Stromal cell of bone marrow (primary cell): ENCODE measurements at places on chromosomes 2 and 18.

DNA sequence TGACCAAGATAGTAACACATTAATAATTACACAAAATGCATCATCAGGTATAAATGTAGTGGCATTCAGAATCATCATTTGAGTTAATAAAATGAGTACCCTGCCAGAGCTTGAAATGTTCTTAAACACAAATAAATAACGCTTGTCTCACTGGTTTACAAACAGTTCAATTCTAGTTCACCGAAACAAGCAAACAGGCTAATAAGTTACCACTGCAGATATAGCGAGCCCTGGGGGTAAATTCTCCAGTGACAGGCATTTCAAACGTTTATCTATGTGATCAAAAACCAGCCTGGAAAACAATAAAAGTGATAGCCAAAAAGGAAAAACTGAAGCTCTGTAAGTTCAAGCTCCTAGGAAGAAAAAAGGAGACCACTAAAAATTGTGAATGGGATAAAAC is 152.6 kb downstream of the THADA start:
- DNase-seq: no peak

DNA sequence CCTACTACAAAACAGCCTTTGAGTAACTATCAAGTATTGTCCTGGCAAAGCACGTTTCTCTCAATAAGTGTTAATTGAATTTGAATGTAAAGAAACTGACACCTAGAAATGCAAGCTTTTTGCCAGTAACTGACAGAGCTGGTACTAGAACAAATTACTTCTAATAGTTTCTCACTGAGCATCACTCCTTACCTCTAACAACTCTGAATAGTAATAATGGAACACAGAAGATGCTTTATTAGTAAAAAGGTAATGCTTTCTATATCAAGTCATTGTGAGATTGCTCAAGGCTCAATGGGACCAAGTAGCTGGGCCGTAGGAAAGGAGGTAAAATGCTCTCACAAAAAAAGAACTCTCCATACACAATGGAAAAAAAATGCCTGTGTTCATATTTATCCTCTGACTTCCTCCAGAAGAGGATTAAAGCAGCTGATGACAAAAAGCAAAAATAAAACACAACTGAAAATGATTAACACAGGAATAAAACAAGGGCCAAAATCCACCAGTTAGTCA is 11.8 kb downstream of the RASGRP3 start:
- no peak for DNase-seq

DNA sequence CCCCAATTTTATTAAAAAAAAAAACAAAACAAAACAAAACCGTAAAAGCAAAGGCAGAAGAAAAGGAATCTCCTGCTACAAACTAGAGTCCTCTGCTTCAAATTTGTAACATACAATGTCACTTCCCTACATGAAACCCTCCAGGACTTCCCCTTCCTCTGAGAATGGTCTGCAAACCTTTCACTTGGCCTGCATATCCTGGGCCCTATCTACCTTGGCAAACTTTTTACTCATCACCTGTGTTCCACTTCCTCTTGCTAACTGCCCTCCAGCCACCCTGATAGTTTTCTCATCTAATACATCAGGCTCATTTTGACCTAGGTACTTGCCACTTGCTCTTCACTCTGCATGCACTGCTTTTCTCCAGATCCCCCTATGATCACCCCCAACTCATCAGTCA is 255.5 kb downstream of the ETAA1 start:
- no peak for DNase-seq

DNA sequence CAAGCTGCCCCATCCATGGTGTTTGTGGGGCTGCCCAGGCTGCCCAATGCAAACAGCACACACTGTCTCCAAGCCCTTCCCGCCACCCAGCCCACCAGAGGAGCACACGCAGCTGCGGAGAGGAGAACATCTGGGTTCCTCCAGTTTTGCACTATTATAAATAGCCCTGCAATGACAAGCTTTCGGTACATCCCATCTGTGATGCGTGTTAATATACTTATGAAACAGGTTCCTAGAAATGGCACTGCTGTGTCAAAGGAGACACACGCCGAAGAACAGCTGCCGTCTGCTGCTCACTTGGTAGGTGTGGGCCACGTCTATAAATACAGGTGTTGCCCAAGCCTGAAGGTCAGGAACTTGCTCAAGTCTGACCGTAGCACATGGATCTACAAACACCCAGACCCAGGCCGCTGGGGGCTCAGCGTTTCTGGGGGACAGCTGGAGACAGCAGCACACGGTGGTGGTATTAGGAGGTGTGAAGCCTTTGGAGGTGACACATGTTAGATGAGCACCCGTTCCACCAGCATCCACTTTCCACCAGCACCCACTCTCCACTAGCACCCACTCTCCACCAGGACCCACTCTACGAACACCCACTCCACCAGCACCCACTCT is 34.3 kb downstream of the PXDN start:
- no peak for DNase-seq

- no peak for DNase-seq
Observed at GRCh38 chr2:167484875-167485274, 596.6 kb downstream of the XIRP2 start.

GRCh38 chr2:159156834-159157233 is 129.7 kb downstream of the WDSUB1 start:
- DNase-seq: no peak

- DNase-seq: no peak
Observed at GRCh38 chr2:110660558-110660957, 17.3 kb downstream of the BUB1 start.

DNA sequence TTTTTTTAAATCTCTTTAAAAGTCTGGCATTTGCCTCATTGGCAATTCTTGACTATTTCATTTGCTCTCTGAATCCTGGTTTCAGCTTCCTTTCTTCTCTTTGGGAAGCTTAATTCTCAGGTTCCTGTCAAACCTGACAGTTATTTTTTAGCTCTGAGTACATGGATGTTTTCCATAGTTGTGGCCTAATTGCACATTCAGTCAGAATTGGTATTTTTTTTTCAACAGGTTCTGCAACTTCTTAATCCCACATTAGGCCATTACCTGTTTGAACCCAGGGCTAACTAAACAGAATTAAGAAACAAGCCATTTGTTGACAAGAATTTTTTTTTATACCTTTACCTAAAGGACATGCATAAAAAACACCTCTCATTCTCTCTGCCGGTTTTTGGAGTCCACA is 338.8 kb downstream of the SETBP1 start:
- DNase-seq: no peak

GRCh38 chr2:3181416-3182010 is 196.1 kb downstream of the EIPR1 start:
- no peak for DNase-seq

DNA sequence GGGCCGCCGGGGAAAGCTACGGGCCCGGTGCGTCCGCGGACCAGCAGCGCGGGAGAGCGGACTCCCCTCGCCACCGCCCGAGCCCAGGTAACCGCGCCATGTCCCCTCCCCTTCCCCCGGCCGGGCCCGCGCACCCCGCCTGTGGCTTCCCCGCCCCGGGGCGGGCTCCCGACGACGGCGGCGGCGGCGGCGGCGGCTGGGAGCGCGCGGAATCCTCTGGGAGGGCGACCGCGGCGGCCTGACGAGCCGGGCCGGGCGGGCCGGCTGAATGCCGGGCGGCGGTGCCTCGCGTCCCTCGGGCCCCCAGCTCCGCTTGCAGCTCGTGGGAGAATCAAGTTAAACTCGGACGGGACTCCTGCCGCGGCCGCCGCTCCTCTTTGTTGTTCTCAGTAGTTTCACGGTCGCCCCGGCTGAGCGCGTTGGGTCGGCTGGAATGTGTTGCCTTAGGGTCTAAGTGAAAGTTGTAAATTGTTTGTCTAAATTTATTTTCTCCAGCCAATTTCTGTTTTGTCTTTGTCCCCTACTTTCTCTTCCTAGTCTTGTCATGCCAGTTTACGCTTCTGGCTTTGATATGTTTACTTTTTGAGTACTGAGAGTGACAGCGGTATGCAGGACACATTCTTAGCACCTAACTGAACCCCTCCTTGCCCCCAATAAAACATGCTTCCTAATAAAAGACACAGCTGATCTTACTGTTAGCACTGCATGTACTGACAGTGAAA is 685 bp downstream of the SMAD4 start:
- peak; percentile 43 for DNase-seq

GRCh38 chr2:231062776-231063175 is 6.1 kb downstream of the PSMD1 start:
- DNase-seq: no peak

- DNase-seq: no peak
Observed at GRCh38 chr2:74391209-74391579, 11.1 kb upstream of the DCTN1 start.

- DNase-seq: peak; percentile 37
Observed at GRCh38 chr2:170895023-170895757, 33.9 kb upstream of the GORASP2 start.

GRCh38 chr2:96159084-96159830 is 14.0 kb upstream of the DUSP2 start:
- DNase-seq: no peak

DNA sequence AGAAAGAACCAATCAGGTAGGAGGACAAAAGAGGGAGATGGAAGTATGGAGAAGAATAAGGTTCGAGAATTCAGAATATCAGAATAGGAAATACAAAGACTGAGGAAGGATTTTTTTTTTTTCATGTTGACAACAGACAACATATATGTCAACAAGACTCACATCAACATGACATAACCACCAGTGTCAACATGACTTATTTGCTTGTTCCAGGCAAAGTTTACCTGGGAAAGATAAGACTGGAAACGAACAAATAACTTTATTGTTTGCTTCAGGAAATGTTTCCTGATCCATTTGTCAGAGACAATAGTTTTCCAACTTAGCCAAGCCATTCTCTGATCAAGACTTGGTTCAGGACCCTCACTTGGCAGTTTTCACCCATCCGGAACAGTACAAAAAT is 321.9 kb upstream of the NETO1 start:
- DNase-seq: no peak

DNA sequence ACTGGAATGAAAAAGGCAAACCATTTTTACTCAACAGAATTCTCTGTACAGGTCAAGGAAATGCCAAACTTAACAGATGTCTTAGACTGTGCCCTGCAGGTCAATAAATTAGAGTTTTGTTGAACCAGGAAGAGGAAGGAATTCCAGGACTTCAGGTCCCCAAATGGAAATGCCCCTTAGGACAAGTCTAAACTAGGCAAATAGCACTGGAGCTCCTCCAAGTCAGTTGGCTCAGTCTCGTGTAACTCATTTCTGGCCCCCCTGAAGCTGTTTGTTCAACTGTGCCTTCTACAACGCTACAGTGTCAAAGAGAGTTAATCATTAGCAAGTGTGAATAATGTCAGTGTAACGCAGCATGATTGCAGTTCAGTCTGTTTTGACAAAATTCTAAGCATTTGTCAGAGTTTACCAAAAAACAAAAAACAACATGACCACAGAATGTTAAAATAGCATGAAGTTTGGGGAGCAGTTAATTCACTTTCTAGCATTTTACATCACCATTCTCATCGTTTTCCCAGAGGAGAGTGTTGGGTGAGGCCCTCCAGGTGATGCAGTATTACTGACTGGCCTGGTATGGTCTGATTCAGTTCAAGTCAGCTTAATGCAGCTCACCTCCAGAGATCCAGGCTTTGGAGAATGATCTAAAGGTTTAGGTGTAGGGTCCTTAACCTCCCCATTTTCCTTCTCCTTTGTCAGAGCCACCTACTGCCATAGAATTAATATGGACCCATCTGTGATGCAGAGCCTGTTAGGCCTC is 108.1 kb downstream of the AQP4 start:
- DNase-seq: no peak

DNA sequence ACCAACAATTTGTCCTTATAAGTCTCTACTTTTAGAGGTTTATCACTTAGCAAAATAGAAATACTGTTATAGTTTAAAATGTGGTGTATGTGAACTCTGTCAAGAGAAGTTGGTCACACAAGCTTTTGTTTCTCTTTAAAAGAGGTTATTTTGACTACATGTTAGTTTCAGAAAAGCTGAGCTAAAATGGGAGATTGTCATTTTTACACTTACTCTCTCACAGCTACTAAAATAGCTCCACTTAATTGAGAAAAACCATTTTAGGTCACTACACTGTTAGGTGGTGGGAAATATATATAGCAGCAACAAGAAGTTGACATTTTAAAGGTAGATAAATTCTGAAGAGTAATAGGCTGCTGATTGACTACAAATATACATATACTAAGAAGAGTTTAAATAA is 161.5 kb upstream of the KCNJ3 start:
- no peak for DNase-seq

GRCh38 chr2:95349568-95350322 is 52.6 kb downstream of the KCNIP3 start:
- DNase-seq: no peak

DNA sequence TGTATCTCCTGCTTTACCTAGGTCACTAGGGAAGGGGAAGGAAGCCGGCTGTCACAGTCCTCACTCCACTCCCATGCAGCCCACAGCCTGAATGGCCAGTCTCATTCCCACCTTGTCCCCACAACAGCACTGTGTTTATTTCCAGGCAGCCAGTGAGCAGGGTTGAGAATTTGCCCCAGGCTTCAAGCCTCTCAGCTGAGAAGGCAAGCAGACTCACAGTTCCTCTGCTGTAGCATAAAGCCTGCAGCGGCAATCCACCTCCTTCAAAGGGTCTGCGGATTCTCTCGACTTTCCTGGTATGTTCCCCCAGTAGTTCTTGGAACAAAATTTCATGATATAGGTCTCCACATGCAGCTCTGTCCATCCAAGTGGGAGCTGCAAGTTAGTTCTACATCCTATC is 262.9 kb upstream of the GULP1 start:
- DNase-seq: no peak

GRCh38 chr2:111900859-111901258 is 2.5 kb downstream of the MERTK start:
- no peak for DNase-seq

- DNase-seq: no peak
Observed at GRCh38 chr2:46784278-46784677, 131.3 kb downstream of the MCFD2 start.

DNA sequence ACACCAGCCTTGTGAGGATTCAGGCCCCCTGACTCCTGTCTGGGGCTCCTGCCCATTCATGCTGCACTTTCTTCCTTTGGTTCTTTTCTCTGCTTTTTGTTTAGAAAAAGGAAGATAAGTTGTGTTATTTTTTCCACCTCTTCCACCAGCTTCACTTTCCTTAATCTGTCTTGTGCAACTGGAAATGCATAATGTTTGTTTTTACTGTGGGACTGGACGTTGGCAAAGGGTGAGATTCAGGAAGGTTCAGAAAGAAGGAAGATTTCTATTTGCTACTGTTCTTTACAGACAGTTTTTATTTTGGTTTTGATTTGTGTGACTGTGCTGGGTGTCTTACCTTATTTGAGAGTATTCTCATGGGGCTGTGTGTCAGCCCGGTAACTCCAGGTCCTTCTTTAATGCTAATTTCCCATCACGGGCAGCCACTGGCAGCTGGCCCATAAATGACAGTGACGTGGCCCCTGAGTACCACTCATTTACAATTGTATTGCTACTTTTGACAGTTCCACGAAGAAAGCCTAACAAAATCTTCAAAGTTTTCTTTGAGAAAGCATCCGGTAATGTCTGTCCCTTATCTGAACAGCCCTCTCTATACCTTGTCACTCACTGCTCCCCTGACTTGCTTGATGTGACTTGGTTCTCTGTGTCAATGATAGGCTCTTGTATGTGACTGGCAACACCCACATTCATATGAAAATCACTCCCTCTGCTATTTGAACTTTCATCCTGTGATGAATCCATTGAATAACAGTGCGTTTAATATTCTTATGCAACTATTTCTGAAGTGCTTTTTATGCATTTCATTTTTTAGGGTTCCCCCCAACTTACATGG is 32.7 kb downstream of the RHBDD1 start:
- DNase-seq: no peak
